ENCODE measurements at places on chromosomes 2 and 18.
A peak's percentile ranks its signal among the peaks of the same experiment; 100 is the strongest.

GRCh38 chr18:35778850-35779627 is 193.4 kb upstream of the RMP24 start:
- DNase-seq: no peak

GRCh38 chr2:196176142-196176738 is 4.9 kb upstream of the STK17B start:
- DNase-seq: peak; percentile 97

- DNase-seq: peak; percentile 70
Measured at GRCh38 chr18:3498698-3499471, 48.9 kb downstream of the TGIF1 start.

DNA sequence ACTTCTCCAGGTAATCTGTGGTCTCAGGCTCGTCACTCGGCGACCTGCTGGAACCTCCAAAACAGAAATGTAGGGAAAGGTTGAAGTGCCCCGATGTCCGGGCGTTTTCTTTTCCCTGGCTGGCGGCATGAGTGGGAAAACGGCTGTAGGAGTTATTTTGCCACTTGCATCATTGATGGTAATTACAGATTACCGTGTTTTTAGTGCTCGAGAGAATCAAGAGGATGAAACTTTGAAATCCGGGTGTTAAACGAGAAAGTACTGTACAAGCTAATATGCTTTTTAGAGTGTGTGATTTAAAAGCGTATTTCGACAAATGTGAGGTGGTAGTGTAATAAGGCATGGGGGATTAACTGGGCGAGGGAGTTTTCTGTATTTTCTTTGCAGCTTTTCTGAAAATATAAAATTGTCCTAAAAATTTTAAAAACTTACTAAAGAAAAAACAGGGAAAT is 819 bp downstream of the GRHL1 start:
- no peak for DNase-seq

GRCh38 chr2:143960177-143960576 is 559.7 kb downstream of the ZEB2 start:
- DNase-seq: no peak
